ENCODE measurements at places on chromosomes 5 and 9. TPM values are rescaled to one million over a fixed set of nuclear protein-coding genes. Genes with fewer than 3 reads are reported as not detected.
A peak's percentile ranks its signal among the peaks of the same experiment; 100 is the strongest.

The ARID3C gene
- total RNA-seq: not detected

The F2RL2 gene
- total RNA-seq: not detected

DNA sequence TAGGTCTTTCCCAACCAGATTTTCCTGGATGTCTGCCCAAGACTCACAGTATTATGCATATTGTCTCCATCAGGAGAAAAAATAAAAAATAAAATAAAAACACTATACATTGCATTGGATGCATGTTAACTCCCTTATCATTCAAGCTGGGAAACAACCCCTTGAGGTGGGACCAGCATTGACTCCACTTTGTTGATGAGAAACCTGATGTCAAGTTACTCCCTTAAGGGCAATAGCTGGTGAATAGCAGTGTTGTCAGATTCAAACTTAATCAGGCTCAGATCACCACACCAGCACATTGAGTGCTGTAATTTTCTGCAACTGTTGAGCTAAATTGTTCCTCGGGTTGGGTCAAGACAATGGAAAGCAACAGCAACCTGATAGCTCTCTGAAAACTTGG is 264.0 kb upstream of the TRIM32 start:
- no peak for DNase-seq

The NEK6 gene
- total RNA-seq: 13.7 TPM

- DNase-seq: no peak
Measured at GRCh38 chr9:133701321-133701980, 36.7 kb downstream of the SARDH start.

GRCh38 chr5:65013166-65013565 is 244.4 kb downstream of the CWC27 start:
- DNase-seq: no peak

DNA sequence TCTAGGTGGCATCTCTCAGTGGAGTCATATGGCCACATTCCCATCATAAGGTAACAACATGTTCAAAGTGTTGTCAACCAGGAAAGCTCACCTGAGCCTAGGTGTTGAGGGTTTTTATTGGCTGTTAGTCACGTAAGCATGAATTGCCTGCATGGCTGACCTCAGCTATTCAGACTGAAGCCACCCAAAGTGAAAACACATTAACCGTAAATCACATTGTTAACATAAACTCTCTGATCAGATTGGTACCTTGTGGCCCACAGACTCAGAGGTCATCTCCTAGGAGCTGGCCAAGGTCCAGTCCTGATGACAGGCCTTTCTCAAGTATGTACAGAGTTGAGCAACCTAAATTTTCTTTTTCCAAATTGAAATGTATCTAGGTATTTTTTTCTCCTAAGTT is 26.7 kb downstream of the SRFBP1 start:
- no peak for DNase-seq

The RC3H2 gene
- total RNA-seq: 49.0 TPM

DNA sequence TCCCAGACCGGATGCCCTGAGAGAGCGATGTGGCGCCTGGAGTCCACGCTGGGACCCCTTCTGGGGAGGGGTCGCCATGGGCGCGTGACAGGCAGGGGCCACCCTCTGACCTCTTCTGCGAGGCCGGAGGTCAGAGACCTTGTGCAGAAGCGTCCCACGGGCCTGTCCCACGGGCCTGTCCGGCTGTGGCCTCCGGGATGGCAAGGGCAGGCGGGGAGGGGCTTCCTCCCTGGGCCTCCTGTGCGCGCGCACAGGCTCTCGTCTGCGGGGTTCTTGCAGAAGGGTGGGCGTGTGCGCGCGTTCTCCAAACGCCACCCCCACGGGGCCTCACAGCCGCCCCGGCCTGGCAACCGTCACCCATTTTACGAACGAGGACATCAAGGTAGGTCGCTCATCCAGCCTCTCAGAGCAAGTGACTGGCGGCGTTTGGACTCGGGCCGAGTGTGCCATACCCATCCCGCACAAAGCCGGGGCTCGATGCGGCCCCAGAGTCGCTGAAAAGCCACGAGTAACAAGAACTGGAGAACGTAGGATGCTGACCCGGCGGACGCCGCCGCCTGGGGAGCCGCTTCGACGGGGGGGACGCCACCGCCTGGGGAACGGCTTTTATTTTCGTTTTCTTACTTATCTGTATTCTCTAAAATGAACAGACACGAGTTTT is 897 bp downstream of the AHRR start:
- DNase-seq: peak; percentile 56

DNA sequence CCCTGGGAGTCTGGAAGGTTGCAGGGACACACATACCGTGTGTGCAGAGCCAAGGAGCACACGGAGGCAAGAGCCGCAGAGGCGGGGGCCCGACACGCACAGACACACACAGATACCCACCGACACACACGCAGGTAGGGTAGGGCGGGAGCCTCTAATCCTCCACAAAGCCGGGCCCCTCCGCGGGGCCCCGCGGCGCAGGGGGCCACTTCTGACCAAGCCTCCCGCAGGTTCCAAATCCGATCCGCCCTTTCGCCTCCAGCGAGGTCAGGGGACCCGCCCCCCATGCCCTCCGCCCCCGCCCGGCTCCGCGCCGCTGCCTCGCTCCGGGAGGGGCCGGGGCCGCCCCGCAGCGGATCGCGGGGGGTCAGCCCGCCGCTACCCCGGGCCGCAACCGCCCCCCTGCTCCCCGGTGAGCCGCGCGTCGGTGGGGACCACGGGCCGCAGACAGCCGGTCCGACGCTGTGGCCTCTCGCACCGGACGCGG is 1.4 kb upstream of the LMX1B start:
- DNase-seq: peak; percentile 40

DNA sequence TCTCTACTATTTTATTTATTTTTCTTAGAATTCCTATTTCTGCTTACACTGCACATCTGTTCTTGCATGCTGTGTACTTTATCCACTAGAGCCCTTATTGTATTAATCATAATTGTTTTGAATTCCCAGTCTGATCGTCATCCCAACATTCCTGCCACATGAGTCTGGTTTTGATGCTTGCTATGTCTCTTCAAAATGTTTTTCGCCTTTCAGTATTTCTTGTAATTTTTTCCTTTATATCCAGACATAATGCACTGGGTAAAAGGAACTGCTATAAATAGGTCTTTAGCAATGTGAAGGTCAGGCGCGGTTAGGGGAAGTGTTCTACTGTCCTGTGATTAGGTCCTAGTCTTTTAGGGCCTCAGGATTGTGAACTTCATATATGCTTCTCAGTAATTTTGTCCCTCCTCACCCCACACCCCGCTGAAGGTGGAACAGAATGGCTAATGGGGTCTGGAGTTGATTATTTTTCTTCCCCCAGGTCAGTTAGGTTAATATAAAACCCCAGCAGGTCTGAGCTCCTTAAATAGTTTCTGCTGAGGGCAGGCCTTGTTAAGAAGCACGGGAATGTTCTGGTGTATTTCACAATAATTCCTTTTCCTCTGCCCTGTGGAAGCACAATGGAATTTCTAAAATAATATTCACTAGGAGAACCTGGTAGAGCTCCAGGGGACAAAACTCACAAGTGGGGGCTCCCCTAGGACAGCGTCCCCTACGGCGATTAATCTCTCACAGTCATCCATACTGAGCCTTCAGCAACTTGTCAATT is 146.6 kb upstream of the TUT7 start:
- DNase-seq: no peak

DNA sequence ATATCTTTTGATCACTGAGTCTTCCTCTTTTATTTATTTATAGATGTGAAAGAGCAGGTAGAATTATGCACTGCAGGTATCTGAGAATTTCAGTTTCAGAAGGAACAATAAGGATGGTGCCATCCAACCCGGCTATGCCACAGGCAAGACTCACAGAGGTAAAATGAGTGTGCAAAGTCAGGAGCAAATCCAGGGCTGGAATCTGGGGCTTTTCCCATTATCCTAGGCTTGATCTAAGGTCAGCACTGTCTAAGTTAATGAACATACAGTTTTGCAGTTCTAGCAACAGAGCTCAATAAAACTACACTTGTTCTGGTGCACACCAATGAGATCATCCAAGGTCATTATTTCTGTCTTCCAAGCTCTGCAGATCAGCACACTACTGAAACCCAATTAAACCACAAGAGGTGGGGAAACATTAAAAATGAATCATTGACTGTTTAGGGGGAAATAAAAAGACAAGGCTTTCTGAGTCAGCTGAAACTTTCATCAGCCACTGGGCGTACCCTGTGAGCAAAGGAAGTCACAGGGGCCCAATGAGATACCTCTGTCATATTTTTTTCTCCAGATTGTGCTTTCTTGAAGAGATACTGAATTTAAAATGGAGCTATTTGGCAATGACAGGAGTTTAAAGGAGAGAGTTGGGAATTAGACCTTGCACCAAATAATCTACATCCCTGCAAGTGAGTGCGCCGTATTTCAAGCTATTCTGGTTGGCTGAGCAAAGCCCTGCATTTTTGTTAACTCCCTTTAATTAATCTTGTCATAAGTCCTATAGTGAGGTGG is 662.2 kb upstream of the ZNF608 start:
- no peak for DNase-seq

GRCh38 chr9:93507768-93508167 is 54.4 kb upstream of the FAM120AOS start:
- no peak for DNase-seq

The STOM gene
- 14.5 TPM for total RNA-seq

- DNase-seq: no peak
Measured at GRCh38 chr5:17405976-17406375, 92.1 kb upstream of the TAF11L2 start.

The STPG3 gene
- not detected for total RNA-seq

GRCh38 chr9:6681957-6682501 is 36.5 kb upstream of the GLDC start:
- no peak for DNase-seq

GRCh38 chr5:34616651-34617050 is 39.5 kb upstream of the RAI14 start:
- DNase-seq: no peak

The EDIL3 gene
- total RNA-seq: 61.0 TPM

All from H9 (cell line).